Inflammatory macrophage treated with lipopolysaccharide for 1 hour (primary cell): ENCODE measurements at places on chromosomes 3 and 15.

DNA sequence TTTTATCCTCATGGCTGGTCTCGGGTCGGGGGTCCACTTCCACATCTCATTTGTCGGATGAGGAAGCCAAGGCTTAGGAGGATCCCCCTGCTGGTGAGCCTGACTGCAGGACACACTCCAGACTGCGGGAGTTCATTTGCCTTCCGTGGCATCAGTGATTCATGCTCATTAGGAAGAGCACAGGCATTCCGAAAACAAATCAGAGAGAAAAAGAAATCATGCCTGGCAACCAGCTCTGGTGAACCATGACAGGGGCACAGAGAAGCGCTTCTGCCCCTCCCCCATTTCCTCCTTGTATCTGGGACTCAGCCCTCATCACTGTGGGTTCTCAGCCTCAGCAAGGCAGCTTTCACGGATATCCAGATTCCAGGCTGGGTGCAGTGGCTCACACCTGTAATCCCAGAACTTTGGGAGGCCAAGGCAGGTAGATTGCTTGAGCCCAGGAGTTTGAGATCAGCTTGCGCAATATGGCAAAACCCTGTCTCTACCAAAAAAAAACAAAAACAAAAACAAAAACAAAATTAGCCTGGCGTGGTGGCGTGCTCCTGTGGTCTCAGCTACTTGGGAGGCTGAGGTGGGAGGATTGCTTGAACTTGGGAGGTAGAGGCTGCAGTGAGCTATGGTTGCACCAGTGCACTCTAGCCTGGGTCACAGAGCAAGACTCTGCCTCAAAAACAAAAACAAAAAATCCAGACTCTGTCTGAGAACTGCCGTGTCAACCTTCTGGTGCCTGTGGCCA is 28.4 kb downstream of the IRAK2 start:
- peak; percentile 66 for DNase-seq

DNA sequence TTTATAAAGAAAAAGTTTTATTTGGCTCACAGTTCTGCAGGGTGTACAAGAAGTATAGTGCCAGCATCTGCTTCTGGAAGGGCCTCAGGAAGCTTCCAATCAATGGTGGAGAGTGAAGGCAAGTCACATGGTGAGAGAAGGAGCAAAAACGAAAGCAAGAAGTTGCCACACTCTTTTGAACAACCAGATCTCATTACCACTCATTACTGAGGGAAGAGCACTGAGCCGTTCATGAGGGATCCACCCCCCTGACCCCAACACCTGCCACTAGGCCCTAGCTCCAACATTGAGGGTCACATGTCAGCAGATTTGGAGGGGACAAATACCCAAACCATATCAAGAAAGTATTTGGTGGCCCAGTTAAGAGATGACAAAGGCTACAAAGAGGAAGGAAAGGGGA is 239.3 kb upstream of the UBE2E1 start:
- no peak for DNase-seq

GRCh38 chr3:122066331-122067213 is 11.4 kb downstream of the CD86 start:
- DNase-seq: no peak

- no peak for DNase-seq
Measured at GRCh38 chr3:182523836-182524235, 269.5 kb upstream of the ATP11B start.

DNA sequence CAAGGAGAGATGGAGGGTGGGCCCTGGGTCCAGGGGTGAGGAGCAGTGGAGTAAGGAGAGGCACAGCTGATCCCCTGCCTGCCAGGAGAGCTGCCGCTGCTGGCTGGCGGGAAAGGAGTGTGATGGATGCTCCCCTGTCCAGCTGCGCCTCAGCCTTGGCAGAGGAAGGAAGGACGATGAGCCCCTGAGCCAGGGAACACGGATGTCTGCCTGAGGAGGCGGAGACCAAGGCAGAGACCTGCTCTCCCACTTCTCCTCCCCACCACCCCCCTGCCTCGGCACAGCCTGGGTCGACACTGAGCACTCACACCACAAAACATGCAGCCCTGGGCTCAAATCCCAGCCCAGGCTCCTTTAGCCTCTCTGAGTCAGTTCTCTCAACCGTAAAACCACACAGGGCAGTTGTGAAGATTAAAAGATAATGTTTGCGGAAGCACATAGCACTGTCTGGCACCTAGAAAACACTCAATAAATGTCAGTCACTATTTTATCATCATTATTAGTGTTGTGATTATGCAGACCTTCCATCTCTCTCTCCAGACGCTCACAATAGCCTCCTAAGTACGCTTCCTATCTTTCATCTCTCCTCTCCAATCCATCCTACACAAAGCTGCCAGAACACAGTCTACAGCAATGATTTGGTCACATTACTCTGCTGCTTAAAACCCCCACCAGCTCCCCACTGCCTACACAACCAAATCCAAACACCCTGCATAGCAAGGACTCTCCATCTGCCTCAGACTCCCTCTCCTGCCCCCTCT is 52.2 kb downstream of the SEMA5B start:
- no peak for DNase-seq

- no peak for DNase-seq
Measured at GRCh38 chr3:134056464-134056891, 26.8 kb upstream of the SLCO2A1 start.

- DNase-seq: no peak
Measured at GRCh38 chr3:140767566-140767965, 89.7 kb downstream of the TRIM42 start.

- DNase-seq: no peak
Measured at GRCh38 chr3:123941542-123941941, 19.5 kb downstream of the CCDC14 start.

DNA sequence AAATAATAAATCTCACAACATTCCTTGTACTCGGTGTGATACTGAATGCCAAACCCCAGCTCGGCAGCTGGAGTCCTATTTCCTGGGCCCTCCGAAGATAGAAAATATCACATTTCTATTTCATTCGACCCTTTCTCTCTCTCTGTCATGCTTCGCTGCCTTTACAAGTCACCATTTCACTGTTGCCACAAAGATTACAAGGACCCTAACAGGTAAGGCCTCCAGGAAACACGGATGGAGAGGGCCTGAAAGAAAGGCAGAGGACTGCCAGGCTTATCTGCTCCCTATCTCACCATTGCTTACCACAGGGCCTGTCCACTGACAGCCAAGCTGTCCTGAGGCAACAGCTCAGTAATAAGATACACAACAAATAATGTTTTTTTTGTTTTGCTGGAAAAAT is 376.5 kb downstream of the MECOM start:
- DNase-seq: no peak

DNA sequence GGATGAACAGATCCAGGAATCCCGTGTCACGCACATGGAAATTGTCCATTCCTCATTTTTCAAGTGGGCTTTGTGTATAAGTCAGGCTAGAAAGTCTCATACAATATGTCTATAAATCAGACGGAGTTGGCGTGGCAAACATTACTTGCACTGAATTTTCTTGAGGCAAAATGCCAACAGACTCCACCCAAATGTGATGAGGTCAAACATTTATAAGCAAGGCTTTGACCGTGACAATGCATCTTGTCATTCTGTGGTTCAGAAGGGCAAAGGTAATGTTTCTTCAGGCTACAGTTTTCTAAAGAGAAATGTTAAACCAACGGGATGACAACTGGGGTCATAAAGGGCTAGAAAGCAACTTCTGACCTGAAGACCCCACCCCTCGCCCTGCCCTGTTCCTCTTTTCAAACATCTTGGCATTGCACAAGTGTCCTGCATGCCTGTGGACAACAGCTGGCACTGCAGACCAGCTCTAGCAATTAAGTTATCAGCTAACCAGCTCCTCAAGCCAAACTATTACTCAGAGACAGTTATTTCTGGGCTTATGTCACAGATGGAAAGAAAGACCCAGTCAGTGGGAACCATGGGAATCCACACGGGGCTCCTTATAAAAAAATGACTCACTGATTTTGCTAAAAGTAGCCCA is 36.5 kb upstream of the SPTBN5 start:
- DNase-seq: peak; percentile 78

DNA sequence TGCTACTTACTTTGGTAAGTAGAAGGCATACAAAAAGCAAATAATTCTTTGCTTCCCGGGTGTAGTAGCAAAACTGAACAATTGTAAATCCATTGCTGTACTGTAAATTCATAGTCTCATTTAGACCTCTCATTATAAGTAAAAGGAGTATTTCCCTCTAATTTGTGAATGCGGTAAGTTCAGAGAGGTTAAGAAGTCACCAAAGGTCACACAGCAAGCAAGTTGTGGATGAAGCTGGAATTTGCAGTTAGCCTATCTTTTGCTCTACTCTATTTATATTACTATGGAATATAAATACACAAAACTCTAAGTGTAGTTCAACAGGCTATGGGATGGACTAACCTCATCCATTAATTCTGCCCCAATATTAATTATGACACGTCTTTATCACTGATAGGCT is 508.3 kb downstream of the MCTP2 start:
- DNase-seq: no peak

DNA sequence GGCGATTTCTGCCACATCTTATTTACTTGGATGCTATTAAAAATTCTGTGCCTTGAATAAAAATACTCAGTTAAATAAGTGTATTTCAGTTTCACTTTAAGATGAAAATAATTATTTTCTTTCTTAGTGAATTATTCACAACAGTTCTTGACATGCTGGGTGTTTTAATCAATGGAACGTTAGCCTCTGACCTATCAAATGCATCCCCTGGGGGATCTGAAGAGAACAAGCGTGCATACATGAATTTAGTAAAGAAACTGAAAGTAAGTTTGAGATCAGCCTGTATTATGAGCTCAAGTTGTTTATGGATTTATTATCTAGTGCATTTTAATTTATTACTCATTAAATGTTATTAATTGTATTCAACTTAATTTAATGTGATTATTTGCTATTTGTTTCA is 597 bp downstream of the P2RY12 start:
- DNase-seq: no peak

- DNase-seq: no peak
Measured at GRCh38 chr15:65466901-65467300, 44.2 kb upstream of the IGDCC4 start.

GRCh38 chr3:63937661-63938651 is 25.8 kb upstream of the SCAANT1 start:
- DNase-seq: peak; percentile 69

DNA sequence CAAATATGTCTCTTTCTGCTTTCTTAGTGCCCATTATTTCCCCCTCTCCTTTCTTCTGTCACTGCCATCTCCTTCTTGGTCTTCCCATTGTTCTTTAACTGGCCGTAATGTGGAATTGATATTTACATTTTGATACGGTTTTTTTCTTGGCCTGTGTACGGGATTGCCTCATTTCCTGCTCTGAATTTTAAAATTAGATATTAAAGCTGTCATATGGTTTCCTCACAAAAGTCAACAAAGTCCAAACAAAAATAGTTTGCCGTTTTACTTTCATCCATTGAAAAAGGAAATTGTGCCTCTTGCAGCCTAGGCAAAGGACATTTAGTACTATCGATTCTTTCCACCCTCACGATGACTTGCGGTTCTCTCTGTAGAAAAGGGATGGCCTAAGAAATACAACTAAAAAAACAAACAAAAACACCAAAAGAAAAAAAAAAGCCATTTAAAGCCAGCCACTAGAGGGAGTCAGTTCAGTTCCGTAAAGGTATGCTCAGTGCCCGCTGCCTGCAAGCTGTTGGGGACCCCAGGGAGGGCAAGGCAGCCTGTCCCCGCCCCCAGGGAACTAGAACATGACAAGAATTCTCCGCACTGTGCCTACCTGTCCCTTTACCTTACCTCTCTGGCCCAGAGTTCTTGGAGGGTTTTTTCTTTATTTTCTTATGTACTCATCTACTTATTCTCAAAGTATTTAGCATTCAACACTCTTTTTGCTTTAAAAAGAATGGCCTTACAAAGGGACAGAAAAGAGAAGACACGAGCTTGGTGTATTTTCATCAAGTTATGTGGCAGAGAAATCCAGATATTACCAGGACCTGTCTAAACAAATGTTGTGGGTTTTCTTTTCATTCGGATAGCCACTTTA is 30.0 kb upstream of the NR2E3 start:
- DNase-seq: peak; percentile 53

GRCh38 chr3:157104521-157104920 is 55.4 kb downstream of the CCNL1 start:
- no peak for DNase-seq

DNA sequence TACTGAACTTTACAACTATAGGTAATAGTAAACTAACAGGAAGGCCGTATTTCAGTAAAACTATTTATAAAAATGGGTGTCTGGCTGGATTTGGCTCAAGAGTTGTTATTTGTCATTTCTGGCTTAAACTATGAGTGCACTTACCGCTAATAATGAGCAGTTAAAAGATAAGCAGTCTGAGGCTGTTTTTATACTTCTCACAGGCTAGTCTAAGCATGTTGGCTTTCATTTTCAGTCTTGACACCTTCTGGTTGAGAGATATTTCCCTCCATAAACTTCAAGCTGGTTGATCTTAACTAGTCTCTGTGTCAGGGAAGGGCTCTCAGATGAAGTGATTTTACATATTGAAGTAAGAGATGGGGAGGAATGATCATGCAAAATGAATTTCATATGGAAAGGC is 96.1 kb downstream of the RSRC1 start:
- DNase-seq: no peak

- DNase-seq: no peak
Measured at GRCh38 chr3:58837856-58838255, 171.3 kb upstream of the FAM3D start.

DNA sequence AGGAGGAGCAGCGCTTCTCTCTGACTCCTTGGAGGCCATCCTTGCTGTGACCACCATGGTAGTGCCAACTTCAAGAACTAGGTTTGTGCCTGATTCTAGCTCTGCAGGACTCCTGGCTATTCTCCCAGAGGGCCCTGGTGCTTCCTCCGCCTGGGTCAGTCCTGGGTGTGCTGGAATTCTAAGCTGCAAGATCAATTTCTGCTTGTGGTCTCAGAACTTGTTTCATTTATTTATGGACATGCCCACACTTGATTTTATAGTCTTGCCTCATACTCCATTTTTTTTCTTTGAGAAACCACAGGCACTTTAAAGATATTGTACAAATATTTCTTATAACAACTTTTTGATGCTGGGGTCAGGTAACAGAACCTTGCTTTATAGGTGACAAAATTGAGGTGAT is 87.6 kb downstream of the PDCD6IP start:
- DNase-seq: no peak

DNA sequence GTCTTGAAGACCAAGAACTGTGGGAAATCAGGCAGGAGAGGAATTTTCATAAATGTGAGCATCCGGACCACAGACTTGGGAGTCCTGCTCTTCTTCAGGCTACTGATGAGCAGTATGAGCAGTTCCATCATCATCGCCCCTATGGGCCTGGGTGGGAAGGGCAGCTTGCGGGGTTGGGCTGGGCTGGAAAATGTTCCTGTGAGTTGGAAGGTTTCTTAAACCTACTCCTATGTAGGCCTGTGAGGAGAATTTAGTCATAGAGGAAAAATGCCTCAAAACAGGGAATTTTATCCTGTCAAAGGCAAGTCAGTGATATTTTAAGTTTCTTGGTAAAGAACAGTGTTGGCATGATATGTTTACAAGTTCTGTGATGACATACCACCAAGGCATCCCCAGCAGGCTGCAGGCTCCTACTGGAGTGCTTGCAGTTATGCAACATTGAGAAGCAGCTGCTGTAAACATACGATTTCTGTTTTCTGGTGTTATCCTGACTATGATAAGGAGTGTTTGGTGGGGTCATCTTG is 10.3 kb downstream of the MASP1 start:
- DNase-seq: no peak

GRCh38 chr3:129577366-129577765 is 29.1 kb downstream of the PLXND1 start:
- no peak for DNase-seq
